Neuronal stem cell (in vitro differentiated cells): ENCODE measurements at places on chromosomes 1 and 21.

GRCh38 chr1:198968866-198969265 lies 330.0 kb downstream of the PTPRC start:
- DNase-seq: no peak

- no peak for DNase-seq
Observed at GRCh38 chr1:212290608-212291007, 5.4 kb downstream of the PPP2R5A start.

DNA sequence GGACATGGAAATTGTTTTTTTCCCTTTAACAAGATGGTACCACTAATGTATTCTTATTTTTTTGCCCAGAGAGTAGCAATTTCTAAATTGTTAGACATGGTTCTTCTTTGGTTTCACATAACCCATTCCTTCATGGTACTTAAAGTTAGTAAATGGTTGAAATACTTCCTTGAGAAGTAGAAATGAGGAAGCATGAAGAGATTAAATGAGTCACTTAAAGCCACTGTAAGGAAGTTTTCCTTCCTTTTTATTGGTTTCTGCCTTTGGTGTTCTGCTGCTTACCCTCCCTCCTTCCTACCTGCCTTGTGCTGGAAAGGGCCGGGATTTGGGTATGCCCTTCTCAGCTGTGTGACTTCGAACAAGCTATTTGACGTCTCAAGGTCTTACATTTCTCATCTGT lies 101.0 kb downstream of the KIF26B start:
- no peak for DNase-seq

DNA sequence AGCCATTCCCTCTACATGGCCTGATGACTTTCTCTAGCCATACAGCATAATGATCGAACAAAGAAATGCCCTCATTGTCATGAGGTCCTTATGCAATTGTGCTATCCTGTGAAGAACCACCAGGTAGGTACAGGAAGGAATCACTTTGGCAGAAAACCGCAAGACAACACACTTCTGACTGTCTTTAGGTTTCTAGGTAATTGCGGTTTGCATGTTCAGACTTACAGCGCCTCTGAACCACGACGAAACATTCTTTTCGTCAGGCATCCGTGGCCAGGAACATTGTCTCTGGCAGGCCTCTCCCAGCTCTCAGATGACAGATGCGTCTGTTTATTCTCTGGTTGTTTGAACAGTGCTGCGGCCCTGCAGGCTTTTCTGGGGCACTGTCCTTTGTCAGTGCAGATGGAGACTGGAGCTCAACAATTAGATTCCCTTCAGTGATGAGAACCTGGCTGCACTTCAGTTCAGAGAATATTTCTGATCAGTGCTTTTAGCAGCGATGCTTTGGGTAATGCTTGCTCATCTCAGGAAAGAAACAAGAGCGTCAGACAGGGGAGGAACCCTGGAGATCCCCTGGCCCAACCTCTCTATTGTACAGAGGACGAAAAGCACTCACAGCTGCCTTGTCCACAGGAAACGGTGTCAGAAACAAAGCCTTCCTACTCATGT lies 63.4 kb downstream of the B3GALT5 start:
- DNase-seq: no peak

DNA sequence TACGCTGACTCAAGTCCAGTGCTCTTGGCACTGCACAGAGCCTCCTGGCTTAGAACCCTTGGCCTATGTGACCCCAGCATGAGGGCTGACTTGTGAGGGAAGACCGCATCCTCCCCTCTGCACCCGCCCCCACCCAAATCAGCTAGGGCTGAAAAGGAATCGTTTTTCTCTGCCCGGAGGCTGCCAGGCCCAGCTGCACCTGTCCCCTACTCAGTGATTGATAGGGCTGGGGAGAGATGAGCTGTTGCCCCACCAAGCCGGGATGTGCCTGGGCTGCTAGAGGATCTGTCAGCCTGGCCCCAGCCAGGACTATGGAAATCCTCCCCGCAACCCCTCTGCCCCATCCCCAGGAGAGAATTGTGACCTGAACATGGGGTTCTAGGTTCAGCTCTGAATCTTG lies 20.6 kb downstream of the MYOG start:
- no peak for DNase-seq

GRCh38 chr1:208300084-208300770 lies 56.0 kb upstream of the PLXNA2 start:
- DNase-seq: no peak

DNA sequence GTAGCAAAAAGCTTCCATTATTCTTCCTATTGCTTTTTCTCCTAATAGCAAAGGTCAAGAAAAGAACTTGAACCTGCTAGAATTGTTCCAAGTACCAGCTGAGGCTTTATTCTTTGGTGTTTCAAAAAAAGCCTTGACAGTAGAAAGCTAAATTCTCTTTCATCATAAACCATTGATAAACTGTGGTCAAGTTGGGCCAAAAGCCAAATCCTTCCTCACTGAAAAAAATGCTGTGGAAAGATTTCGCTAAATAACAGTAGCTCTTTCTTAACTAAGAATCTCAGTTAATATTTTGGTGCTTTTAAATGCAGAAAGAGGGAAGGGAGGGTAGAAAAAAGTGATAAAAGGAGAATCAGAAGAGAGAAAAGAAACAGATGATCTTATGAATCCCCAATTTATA lies 14.0 kb upstream of the JAM2 start:
- no peak for DNase-seq

DNA sequence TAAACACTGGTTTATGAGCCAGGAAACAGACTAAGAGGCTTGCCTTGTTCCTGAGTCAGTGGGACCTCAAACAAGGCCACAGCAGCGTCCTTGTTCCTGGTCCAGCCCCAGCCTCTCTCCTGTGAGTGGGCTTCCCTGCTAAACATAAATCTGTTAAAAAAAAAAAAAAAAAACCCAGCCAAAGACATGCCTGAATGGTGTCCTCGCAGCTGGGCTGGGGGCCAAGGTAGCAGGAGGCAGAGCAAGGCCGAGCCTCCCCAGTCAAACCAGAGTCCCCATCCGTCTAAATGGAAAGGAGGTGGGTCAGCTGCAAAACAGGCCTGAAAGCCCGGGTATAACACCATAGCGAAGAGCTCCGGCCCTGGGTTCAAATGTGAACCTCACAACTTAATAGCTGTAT lies 18.1 kb upstream of the IFFO2 start:
- DNase-seq: no peak
